Stimulated activated CD8-positive, alpha-beta memory T cell treated with anti-CD3 and anti-CD28 coated beads, Interleukin-12 subunit alpha, Interleukin-12 subunit beta, amount 100 ng/mL, for 4 hours (primary cell): ENCODE measurements at places on chromosomes 1 and 21.

DNA sequence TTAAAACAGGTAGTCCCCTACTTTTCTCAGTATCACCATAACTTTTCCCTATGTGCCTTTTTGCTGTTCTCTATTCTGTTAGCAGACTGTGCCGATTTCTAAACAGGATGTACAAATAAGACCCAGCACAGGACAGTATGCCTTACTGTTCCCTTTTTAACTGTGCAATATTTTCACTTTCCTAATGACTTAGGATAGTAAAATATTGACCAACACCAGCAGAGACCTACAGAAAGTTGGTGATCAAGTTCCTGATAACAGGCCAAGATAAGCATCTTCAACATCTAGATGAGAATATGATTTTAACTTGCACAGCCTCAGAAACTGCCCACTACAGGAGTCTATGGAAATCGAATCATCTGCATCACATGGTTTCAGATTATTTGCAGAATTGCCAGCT is 42.0 kb downstream of the ADSS2 start:
- no peak for DNase-seq

DNA sequence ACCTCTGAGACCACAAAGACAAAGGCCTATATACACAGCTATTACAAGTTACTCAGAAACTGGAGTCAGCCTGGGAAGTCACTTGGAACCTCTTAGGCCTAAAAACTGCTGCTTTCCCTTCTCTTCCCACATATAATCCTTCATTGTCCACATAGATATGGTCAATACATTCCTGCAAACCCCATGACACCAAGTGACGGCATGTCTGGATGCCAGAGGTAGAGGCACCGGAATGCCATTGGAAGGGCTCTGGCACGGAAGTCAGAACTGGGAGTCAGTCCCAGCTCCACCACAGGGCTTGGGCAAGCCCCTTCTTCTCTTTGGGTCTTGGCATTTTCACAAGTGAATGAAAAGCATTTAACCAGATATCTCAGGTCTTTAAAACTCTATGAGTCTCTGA is 204.7 kb downstream of the MATN1 start:
- no peak for DNase-seq

GRCh38 chr1:204112876-204113730 is 38.7 kb downstream of the ETNK2 start:
- DNase-seq = no peak

DNA sequence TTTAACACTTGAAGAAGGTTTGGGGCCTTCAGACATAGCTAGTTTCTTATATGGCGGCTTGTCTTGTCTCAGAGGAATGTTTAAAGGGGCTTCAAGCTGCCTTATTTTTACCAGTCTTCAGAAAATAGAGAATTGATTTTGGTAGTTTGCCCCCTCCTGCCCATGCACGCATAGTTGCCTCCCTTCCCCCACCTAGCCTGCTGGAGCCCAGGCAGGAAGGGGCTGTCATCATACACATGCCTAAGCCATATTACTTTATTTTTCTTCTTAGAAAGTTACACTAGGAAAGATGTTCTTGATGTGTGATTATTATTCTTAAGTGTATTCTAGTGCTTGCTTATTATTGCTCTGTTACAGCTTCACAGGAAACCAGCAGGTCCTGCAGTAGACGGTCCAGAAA is 18.3 kb downstream of the PBX1 start:
- no peak for DNase-seq

- no peak for DNase-seq
Observed at GRCh38 chr1:66351478-66351877, 182.5 kb upstream of the SGIP1 start.

DNA sequence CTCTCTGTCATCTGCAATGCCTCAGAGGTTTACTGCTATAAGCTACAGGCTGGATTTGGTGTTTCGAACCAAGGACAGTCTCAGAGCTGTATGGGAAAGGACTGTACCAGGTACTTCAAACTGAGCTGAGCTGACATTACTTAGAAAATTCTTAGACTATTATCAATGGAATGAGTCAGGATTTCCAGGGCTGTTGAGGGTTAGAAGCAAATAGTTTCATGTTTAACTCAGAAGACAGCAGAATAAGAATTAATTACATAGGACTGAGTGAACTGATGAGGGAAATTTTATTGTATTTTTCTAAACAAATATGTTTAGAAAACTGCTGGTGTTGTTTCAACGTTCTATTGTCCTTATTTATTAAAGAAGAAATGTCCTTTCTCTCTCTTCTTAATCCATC is 74.3 kb upstream of the CAPZB start:
- DNase-seq = no peak

GRCh38 chr1:3162322-3162882 is 93.4 kb downstream of the PRDM16 start:
- DNase-seq = no peak

DNA sequence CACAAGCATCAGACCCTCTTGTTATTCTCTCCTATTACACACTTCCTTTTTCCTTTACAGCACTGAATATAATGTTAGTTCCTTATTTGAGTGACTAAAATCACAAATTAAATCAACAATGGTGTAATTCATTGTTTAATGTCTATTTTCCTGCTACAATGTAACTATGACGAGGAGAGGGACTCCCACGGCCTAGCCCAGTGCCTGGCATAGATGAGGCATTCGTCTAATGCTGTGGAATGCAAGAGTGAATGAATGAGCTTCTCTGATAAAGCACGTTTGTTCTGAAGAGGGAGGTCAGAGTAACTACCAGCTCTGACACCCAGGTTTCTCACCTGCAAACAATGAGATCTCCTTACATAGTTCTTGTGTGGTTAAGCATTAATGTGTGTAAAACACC is 479.4 kb downstream of the OMA1 start:
- DNase-seq = no peak

DNA sequence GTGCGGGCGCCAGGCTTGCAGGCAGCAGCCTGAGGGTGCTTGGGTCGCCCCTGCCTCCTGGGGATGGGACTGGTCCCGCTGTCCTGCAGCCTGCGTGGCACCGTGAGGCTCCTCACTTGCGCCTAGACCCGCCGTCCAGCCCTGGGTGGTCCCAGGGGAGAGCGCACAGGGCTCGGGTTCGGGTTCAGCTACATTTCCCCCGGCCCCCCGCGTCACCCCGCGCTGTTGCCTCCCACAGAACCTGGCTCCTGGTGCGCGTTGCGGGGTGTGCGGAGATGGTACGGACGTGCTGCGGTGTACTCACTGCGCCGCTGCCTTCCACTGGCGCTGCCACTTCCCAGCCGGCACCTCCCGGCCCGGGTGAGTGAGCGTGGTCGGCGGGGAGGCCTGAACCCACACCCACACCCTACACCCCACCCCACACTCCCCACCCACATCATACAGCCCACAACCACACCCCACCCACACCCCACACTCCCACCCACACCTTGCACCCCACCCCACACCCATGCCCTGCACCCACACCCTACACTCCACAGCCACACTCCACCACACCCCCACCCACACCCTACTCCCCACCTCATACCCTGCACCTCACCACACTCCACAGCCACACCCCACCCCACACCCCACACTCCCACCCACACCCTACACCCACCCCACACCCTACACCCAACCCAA is 6.2 kb upstream of the PFKL start:
- DNase-seq = no peak

- DNase-seq = no peak
Observed at GRCh38 chr1:168407832-168408538, 127.3 kb downstream of the TBX19 start.

- no peak for DNase-seq
Observed at GRCh38 chr1:182293119-182293589, 98.4 kb downstream of the GLUL start.

GRCh38 chr1:202200112-202200548 is 6.5 kb downstream of the LGR6 start:
- no peak for DNase-seq

GRCh38 chr21:16775076-16775475 is 737.8 kb upstream of the CXADR start:
- no peak for DNase-seq

DNA sequence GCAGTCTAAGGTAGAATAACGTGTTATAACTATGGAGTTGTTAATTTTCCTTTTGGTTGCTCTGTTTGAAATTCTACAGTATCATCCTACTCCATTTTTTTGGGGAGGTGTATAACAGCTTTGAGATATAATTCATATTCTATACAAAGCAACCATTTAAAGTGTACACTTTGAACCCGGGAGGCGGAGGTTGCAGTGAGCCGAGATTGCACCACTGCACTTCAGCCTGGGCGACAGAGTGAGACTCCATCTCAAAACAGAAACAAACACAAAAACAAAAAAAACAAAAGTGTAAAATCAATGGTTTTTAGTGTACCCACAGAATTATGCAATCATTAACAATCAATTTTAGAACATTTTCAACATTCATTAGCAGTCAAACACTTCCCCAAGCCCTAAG is 33.8 kb downstream of the CNIH4 start:
- no peak for DNase-seq

- DNase-seq = no peak
Observed at GRCh38 chr1:116721039-116721405, 33.2 kb upstream of the CD2 start.

GRCh38 chr1:2650967-2651645 is 18.3 kb upstream of the MMEL1 start:
- no peak for DNase-seq

DNA sequence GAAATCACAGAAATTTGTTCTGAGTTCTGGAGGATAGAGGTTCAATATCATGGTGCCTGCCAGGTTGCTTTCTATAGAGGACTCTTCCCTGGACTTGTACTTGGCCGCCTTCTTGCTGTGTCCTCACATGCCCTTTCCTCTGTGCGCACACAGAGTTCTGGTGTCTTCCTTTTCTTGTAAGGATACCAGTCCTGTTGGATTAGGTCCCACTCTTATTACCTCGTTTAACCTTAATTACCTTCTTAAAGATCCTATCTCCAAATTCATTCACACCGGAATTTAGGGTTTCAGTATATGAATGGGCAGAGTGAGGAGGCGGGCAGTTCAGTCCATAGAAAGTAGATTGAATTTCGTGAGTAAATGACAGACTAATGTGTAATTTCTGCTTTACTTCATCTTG is 413.9 kb downstream of the NCAM2 start:
- no peak for DNase-seq

- no peak for DNase-seq
Observed at GRCh38 chr1:51331206-51332100, 1.1 kb upstream of the TTC39A start.

GRCh38 chr1:209692296-209692695 is 12.3 kb upstream of the HSD11B1 start:
- no peak for DNase-seq

DNA sequence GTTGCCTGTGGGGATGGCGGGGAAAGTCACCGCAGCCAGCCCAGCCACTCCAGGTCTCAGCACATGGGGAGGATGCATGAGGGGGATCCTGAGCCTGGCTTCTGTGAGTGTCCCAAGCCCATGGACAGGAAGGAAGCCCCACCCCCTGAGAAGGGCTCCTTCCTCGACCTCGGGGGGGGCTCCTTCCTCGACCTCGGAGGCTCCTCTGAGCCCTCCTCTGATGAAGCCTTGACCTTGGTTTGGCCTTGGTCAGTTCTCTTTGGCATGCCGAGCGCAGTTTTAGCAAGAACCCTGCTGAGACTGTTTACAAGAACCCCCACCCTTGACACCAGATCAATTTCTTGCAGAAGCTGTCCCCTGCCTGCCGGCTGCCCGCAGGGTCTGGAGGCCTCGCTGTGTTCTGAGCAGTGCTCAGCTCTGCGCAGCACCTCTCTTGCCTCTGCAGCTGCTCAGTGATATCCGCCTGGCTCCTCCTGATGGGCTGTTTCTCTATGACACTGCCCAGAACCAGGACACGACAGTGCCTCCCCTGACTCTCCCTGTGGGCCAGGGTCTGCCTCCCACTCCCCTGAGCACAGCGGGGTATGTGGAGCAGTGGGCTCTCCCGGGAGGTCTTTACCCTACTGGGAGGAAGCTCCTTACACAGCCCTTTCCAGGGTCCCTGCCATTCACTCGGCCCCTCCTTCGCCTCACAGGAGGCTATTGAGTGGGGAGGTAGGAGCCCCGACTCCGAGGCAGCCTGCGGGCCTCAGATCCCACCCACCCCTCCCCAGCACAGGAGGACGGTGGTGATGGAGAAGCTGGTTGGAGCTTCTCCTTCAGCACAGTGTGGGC is 15.4 kb downstream of the ACTRT2 start:
- DNase-seq = no peak

- DNase-seq = no peak
Observed at GRCh38 chr1:150178548-150178947, 28.8 kb downstream of the PLEKHO1 start.

DNA sequence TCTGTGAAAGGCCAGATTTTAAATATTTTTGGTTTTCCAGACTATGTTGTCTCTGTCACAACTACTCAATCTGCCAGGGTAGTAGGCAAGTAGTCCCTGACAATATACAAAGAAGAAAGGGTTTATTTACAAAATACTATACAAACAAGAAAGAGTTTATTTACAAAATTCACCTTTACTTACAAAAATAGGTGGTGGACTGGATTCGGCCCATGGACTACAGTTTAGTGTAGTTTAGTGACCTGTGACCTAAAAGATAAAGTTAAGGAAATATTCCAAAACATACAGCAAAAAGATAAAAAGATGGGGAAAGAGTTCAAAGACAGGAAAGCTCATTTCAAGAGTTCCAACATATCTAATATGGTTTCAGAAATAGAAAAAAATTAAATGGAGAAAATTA is 52.9 kb upstream of the MAP10 start:
- DNase-seq = no peak

- DNase-seq = no peak
Observed at GRCh38 chr1:84267476-84267875, 34.0 kb upstream of the SAMD13 start.

DNA sequence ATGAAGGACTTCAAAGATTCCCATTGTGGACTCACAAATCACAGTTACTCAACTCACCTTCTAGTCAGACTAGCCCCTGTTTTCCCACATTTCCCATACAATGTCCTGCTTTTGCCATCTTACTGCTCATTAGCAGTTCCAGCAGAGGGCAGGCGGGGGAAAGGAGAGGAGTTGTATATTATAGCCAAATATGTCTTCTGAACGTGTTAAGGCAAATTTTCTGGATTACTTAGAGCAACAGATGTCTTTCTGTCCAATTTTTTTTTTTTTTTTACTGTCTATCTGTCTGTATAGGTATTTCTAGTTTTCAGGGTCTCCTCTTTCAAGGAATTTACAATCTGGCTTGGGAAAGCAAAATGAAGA is 29.9 kb upstream of the DDAH1 start:
- no peak for DNase-seq

DNA sequence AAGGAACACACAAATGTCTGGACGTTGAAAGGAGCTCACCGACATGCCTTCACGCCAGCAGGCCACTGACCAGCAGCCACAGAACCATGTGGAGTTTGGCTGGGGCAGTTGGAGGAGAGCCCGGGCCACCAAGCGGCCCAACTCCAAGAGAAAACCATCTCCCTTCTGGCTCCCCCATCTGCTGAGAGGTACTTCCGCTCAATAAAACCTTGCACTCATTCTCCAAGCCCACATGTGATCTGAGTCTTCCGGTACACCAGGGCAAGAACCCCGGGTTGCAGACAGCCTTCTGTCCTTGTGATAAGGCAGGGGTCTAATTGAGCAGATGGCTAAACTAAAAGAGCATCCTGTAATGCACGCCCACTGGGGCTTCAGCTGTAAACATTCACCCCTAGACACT is 24.4 kb downstream of the RGS4 start:
- DNase-seq = no peak
